ENCODE measurements at places on chromosomes 7 and 10.
A peak's percentile ranks its signal among the peaks of the same experiment; 100 is the strongest.

DNA sequence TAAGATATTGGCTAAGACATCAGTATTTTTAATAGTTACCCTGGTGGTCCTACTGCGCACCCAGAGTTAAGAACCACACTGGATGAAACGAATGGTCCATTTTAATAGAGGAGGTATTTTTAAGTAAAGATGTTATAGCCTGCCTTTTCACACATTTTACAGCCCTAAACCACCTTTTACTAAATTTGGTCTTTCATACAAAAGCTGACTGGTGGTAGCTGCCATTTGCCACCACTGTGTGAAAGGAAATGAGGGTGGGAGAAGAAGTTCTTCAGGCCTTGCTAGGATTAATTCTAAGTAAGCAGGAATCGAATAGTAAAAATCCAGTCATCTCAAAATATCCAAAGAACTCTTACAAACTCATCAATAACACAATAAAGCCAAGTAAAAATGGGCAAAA lies 15.2 kb upstream of the APBB1IP start:
- no peak for DNase-seq

- DNase-seq = no peak
Measured at GRCh38 chr10:77541247-77541646, 96.4 kb downstream of the KCNMA1 start.

DNA sequence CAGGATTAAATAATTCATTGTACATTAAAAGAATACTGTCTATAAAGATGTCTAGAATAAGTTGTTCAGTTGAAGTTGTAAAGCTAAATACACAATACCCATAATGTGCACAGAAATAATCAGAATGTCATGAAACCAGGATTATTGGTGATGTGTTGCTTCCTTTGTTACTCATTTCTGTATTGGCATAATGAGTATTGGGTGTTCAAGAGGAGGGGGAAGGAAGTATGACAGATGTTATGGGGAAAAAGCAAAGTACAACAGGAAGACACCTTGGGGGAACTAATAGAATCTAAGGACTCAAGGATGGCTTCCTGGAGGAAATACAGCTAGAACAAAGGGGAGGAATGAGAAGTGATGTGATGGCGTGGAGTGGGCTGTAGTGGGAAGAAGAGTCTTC lies 15.0 kb downstream of the ANKRD1 start:
- DNase-seq = no peak

GRCh38 chr7:132034748-132035416 lies 478.5 kb upstream of the PODXL start:
- no peak for DNase-seq

GRCh38 chr7:16695621-16696237 lies 49.7 kb downstream of the BZW2 start:
- no peak for DNase-seq

DNA sequence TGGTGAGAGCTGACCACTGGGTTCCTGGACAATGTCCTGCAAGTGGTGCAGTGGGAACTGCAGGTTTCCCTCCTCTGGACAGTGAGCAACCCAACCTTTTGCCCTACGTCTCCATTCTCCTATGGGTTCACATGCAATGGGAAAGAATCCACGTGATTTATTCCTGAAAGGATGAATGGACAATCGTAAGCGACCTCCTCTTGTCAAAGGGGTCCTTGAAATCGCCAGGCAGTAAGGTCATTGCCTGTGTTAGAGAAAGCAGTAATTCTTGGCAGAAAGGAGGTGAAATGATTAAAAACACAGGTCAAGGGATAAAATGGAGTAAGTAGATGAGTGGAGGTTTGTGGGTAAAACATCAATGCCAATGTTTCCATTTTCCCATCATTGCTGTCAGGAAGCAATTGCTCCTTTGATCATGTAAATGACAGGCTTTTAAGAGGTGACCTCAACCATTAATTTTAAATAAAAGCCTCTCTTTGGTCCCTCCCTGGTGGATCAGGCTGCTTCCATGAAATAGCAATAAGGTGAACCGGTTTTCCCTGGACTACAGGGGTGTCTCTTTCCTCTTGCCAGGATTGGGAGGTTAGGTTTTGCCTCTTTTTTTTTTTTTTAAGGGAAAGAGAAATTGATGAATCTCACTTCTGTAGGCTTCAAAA lies 330.0 kb upstream of the PRKCQ start:
- no peak for DNase-seq

DNA sequence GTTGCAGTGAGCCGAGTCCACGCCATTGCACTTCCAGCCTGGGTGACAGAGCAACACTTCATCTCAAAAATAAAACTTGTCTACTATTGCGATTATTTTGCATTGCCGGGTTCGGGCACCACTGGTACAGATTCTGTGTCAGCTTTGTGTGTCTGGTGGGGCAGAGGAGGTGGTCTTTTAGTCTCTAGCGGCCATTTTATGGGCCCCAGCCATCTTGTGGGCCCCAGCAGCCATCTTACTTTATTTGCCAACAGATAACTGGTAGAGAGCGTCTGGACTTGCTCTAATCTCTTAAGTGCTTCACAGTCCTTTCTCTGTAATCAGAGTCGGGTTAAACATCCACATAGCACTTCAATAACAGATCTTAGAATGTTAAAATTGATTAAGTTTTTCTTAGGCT lies 4.9 kb downstream of the BUD23 start:
- DNase-seq = no peak

- DNase-seq = no peak
Measured at GRCh38 chr7:43576241-43576640, 6.7 kb upstream of the STK17A start.

DNA sequence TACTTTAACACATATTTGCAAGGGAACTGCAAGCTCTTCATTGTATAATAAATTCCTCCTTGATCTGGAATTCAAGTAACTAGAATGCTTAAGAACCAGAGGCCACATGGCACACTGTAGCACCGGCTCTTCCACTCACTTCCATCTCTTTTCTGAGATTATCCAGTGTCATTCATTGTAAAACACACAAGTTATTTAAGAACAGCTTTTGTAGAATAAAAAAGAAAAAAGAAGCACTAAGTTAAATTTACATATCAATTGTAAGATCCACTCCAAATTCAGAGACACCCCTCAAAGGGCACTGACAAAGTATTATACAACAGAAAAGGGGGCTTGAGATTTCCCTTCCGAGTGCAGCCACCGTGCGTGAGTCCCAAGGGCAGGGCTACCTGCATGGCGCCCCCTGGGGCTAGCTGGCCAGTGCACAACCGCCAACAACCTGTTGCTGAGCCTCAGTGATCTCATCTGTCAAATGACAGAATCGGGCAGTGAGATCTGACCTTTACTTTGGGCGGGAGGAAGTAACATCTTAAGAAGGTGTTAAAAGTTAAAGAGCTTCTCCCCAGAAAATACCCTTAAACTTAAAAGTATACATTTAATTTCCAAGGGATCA lies 12.5 kb downstream of the GLI3 start:
- no peak for DNase-seq

DNA sequence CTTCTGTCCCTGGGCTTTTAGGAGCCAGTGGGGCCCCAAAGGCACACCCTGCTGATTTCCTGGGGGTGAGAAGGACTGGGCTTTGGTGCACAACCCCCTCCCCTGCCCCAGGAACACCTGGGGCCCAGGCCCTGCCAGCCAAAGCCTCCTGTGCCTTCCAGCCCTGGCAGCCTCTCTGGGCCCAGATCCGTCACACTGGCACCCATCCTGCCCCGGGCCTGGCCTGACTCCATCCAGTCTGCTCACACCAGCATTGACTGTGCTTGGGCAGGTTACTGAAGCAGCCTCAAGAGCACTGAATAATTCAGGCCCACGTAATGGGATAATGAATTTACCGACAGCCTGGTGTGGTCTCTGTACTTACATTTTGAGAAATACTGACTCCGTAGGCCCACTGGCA lies 12.0 kb upstream of the COMTD1 start:
- no peak for DNase-seq

DNA sequence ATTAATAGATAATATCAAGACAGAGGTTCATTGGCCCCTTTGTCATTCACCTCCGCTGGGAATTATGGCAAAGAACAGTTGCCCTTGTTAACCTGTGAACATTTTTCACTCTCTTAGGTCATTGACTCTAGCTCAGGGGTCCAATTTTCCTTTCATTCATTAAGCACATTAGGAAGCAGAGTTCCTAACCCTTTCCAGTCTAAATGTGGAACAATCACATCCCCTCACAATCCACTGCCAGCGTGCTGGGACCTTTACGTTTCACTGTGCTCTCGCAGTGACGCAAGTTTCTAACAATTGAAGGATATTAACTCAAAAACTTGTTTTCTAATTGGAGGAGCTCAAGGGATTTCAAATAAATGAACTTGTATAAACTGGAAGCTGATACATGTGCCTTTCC lies 79.3 kb upstream of the MEOX2 start:
- no peak for DNase-seq

- no peak for DNase-seq
Measured at GRCh38 chr7:131173145-131173890, 154.4 kb upstream of the MKLN1 start.

- DNase-seq = no peak
Measured at GRCh38 chr7:2445898-2446555, 30.2 kb downstream of the GRIFIN start.

GRCh38 chr10:6530966-6531365 lies 49.1 kb downstream of the PRKCQ start:
- no peak for DNase-seq

- DNase-seq = no peak
Measured at GRCh38 chr10:93436591-93437085, 45.5 kb downstream of the MYOF start.

- DNase-seq = no peak
Measured at GRCh38 chr7:138613630-138614029, 87.5 kb downstream of the SVOPL start.

GRCh38 chr7:73919694-73920375 lies 58.9 kb downstream of the TMEM270 start:
- DNase-seq = no peak

DNA sequence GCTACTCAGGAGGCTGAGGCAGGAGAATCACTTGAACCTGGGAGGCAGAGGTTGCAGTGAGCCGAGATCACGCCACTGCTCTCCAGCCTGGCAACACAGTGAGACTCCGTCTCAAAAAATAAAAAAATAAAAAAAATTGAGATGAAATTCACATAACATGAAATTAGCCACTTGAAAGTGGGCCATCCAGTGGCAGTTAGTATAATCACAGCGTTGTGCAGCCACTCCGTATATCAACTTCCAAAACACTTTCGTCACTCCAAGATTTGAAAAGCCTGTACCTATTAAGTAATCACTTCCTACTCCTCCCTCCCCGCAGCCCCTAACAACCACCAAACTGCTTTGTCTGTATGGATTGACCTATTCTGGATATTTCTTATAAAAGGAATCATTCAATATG lies 20.7 kb upstream of the CACUL1 start:
- no peak for DNase-seq

DNA sequence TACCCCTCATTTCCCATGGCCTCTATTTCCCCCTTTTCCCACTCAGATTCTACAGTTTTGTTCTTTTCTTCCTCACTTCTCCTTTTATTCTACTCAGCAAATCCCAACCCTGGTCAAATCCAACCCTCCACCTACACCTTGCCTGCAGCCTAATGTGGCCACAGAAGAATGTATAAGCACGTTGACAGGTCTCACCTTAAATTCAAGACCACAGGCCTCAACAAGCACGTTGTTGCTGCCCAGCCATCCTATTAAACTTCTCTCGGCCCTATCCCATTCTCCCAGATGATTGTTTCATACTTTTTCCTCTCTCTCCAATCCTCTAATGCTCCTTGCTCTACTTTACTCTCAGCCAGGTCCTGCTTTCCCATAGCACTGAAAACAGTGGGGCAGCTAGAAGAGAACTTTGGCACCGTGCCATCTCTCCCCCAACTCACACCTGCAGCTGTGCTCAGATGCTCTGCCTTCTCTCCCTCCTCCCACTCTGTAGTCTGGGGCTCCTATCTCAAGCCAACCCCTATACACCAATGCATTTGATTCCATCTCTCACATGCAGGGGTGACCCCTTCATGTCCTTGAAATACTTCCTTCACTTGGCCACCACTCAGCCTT lies 6.8 kb upstream of the EIF3A start:
- no peak for DNase-seq

GRCh38 chr7:20114468-20114867 lies 102.7 kb downstream of the MACC1 start:
- peak; percentile 66 for DNase-seq

GRCh38 chr7:20543500-20543899 lies 72.0 kb upstream of the ABCB5 start:
- DNase-seq = no peak

- peak; percentile 95 for DNase-seq
Measured at GRCh38 chr7:66348959-66349358, 143.8 kb downstream of the TPST1 start.

GRCh38 chr7:128904381-128905197 lies 5.9 kb downstream of the KCP start:
- DNase-seq = peak; percentile 4

- no peak for DNase-seq
Measured at GRCh38 chr7:114660753-114661152, 246.1 kb downstream of the FOXP2 start.

DNA sequence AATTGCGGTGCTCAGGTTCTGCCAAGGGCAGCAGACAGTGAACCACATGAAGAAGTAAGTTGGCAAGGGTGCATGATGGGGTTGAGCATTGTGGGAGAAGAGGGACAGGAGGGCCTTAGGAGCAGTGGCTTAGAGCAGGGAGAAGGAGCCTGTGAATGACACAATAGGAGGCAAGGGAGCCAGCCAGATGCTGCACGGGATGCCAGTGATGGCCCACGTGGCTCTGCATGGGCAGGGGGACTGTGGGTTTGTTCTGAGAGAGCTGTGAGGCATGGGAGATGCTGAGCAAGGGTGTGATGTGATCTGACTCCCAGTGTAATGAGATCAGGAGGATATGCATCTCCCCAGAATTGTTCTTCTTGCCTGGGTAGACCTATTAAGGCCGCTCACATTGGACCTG lies 60.9 kb downstream of the C10orf90 start:
- no peak for DNase-seq

DNA sequence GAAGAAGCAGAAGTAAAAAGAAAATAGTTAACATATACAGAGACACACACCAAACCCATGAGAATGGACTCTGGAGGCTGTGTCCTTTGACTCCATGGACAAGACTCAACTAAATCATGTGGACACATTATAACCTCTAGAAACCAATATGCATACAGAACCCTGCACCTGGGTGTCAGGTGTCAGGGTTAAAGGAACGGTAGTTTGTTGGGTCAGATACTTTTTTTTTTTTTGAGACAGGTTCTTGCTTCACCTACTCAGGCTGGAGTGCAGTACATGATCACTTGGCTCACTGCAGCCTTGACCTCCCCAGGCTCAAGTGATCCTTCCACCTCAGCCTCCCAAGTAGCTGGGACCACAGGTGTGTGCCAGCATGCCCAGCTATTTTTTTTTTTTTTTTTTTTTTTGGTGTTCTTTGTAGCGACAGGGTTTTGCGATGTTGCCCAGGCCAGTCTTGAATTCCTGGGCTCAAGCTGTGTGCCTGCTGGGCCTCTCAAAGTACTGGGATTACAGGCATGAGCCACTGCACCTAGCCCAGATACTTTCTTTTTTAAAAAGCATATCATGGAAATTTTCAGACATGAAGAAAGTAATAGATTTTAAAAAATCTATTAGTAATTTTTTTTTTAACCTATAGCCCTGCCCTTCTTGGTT lies 31.3 kb downstream of the GALNT11 start:
- DNase-seq = no peak

DNA sequence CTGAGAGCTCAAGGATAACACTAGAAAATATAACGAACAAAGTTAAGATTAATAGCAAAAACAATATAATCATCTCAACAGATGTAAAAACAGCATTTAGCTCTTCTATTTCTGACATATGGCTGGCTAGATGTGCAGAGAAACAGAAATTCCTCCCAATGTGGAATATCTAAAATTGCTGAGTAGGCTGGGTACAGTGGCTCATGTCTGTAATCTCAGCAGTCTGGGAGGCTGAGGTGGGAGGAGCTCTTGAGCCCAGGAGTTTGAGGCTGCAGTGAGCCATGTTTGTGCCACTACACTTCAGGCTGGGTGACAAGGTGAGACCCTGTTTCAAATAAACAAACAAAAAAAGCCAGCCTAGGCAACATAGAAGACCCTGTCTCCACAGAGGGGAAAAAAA lies 18.0 kb downstream of the ZNF746 start:
- DNase-seq = no peak
